Stimulated activated CD8-positive, alpha-beta memory T cell treated with anti-CD3 and anti-CD28 coated beads, Interleukin-15, amount 100 ng/mL, for 48 hours (primary cell): ENCODE measurements at places on chromosomes 6 and 20.

DNA sequence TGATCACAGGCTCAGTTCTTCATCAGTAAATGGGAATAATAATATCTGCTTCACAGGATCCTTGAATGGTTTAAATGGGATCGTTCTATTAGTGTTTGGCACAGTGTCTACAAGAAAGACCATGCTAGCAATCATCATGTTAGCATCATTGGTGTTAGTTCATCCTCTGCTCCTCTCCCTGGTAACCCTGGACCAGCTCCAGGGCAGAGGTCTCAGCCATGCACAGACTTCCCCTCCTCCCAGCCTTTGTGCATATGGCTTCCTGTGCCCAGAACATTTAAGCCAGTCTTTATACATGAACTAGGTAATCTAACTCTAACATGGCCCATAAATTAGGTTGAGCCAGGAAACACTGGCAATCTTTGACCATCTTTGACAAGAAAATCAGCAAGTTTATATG, 180.2 kb downstream of the EPM2A start:
- no peak for DNase-seq

- no peak for DNase-seq
Measured at GRCh38 chr6:90758741-90759140, 171.9 kb upstream of the MAP3K7 start.

GRCh38 chr20:18180815-18181214, 43.2 kb downstream of the KAT14 start:
- DNase-seq = no peak

- no peak for DNase-seq
Measured at GRCh38 chr6:155107432-155108069, 112.4 kb downstream of the TIAM2 start.

GRCh38 chr6:30834646-30835045, 49.7 kb upstream of the DDR1 start:
- no peak for DNase-seq
